ENCODE measurements at places on chromosomes 4 and X.

GRCh38 chrX:119984652-119985051, 41.1 kb upstream of the NKAP start:
- DNase-seq: no peak

DNA sequence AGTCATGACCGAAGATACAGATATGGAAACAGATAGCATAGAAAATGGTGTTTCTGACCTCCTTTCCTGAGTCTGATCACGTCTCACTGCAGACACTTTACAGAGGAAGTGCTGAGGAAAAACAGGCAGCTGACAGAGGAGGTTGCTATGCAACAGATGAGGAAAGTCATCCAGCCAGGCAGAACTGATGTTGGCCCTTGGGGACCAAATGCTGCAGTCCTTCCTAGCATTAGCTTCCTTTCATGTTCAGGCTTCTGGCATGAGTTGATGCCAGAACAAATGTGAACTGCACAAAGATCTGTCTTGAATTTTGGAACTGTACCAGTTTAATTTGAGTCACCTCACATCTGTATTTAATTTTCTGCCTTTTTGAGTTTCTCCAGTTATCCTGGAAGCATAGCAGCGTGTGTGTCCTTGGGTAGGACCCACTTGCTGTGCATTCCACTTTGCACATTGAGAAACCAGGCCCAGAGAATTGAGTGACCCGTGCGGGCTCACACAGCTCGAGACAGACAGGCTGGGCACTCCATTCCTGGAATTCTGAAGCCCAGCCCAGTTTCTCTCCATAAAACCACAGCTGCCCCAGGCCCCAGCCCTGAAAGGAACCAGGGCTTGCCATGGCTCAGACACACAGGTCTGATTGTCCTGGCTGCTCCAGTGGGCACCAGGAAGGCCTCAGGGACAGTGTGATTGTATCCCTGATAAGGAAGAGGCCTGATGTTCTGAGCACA, 1.4 kb upstream of the MAGED1 start:
- DNase-seq: no peak

DNA sequence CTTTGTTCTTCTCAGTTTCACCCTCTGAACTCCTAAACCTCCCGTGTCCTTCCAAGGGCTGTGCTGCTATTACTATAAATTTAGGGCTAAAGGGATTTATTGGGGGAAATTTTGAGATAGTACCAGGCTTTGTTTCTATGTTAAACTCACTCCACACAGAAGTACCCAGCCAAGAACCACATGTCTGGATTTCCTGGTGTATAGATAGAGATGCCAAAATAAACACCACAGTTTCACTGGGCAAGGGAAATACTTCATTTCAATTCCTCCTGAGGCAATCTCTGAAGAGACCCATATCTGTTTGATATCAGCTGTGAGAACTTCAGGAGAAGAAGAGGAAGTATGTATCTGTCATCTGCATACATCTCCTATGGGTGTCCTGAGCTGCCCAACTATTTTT, 21.7 kb upstream of the CLNK start:
- no peak for DNase-seq

- DNase-seq: no peak
Measured at GRCh38 chrX:39509157-39509556, 588.6 kb downstream of the BCOR start.

GRCh38 chr4:137267024-137267423, 265.3 kb downstream of the PCDH18 start:
- no peak for DNase-seq

DNA sequence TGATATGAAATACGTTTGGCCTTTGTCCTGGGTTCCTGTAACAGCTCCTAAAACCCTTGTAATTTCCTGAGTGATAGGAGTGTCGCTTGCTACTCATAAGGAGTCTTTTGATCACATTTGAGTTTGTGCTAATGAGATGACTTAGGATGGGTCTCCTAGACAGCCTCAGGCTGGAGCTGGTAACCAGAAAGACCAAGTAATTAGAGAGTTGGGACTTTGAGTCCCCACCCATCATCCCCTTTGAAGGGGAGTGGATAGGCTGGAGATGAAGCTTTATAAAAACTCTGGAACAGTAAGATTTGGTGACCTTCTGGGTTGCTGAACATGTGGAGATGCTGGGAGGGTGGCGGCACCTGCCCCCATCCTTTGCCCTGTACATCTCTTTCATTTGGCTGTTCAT, 2.9 kb downstream of the SEC24B start:
- DNase-seq: no peak

DNA sequence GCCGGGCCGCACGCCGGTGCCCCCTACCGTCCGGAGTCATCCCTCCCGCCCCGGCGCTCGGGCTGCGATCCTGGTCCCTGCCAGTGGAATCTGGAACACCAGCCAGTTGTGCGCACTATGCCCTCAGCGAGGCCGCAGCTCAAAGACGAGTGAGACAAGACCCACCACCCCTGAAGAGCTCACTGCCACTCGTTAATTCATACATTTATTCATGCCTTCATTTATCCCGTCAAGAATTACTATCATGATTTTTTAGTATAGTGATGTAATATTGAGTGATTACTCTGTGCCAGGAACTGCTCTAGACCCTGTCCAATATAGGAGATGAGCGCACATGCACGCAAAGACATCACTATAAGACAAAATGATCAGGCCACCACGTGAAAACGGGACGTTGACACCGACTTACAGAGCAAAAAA, 247 bp upstream of the PPA2 start:
- no peak for DNase-seq

GRCh38 chr4:126544276-126544675, 1088.5 kb upstream of the INTU start:
- DNase-seq: no peak

DNA sequence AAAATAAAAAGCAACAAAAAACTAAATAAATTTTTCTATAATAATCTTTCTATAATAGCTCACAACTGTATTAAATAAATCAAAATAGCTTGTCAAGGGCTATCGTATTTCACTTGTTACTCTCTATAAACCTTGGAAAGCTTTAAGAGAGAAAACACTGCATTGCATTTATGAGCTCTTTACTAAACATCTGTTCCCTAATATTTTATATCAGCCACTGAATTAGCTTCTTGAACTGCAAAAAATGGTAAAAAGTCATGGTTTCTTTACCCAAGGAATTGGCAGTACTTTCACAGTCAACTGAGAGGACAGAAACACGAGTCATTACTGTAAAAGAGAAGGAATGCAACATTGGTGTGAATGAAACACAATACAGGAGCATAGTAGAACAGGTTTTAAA, 671.2 kb downstream of the PCDH18 start:
- DNase-seq: no peak

DNA sequence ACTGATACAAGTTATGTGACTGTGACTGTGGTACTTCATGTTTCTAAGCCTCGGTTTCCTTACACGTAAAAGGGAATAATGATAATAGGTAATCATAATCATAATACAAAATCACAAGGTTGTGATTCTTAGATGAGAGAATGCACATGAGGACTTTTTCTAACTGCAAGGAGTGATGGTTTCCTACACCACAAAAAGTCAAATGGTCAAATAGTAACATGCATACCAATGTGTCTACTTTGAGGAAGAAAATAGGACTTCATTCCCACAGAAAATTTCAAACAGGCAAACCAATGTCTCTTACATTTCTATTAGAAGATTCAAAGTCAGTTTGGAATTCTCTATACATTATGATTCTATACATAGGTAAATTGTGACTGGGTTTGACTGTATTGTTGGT, 368.7 kb upstream of the FTHL17 start:
- DNase-seq: no peak

DNA sequence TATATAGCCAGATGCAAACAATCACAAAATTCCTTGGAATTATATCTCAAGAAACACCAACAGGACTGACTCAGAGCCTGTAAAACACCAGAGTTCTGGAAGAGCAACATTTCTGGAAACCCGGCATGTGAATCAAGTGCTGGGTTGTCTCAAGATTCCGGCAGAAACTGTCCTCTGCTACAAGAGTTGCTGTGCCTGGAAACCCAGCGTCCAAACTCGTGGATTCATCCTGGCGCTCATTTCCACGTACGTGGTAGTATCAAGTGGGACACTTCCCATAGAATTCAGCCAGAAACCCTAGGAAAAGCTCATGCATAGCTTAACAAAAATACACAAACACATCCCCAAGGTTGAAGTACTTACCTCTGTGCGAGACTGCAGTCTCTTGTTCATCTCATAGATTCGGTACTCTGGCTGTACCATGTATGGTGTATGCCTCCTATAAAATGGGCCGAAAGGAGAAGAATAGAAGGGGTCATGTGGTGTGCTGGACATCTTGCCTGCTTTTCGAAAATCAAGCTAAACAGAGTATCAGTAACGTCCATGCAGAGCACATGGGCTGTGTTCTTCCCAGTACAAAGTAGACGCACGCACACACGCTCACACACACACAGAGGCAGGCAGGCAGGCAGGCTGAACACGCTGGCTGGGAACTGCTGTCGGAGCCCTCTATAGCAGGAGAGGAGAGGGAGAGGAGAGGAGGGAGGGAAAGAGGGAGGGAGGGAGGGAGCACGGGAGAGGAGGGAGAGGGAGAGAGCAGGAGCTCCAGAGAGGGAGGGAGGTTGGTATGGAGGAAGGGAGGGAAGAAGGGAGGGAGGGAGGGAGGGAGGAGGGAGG, at the start of gene LDB2:
LDB2 (minus strand) TSS at position 655 of the 837 bp plus-strand sequence.
- no peak for DNase-seq

DNA sequence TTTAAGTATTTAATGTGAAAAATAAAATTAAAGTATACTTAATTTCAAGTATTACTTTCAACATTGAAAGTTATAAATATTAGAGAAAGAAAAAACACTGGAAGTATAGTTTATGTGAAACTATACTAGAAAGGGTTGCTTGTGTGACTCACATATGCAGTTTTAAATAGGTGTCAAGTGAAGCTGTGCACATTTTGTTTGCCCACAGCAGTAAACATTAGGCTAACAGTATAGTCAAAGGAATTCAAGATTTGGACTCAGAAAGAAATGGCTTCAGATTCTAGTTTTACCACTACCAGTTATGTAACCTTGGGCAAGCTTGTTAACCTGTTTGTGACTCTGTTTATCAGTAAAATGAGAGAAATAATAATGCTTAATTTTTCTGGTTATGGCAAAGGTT, 148.2 kb downstream of the FAM47B start:
- DNase-seq: no peak

All from stimulated activated CD8-positive, alpha-beta memory T cell treated with anti-CD3 and anti-CD28 coated beads, Interleukin-2, amount 100 ng/mL, for 1 hour (primary cell).